ENCODE measurements at places on chromosomes 16 and 17.

- no peak for DNase-seq
Measured at GRCh38 chr17:31275116-31275515, 21.9 kb downstream of the OMG start.

GRCh38 chr17:19013806-19014627 is 9.5 kb upstream of the FAM83G start:
- DNase-seq, result no peak

DNA sequence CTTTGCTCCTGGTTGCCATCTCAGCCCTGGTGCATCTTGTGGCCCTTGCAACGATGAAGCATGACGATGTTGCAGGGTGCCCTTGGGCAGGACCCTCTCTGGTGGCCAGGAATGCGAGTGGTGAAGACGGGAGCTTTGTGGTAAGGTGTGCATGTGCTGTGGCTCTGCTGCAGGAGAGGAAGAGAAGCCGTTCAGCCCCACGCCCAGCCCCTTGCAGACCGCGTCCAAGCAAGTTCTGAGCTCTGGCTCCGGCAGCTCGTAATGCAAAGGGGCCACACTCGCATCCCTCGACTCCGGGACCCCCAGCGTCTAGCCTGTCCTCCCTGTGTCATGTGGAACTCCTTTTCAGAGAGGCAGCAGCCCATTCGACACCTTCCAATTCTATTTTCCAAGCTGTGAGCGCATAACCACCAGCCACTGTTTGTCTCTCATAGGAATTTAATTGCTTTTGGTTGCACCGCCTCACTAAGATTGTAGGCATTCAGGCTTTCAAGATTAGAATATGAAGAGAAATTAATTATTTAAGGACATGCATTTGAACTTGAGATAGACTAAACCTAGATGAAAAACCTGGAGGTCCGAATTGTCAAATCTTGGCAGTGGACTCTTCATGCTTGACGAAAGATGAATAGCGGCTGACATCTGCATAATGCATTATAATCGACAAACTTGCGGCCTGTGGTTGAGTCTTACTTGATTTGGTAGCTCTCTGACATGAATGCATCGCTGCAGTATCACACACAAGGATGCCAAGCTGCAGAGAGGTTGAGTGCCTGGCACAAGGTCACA is 21.1 kb upstream of the KCNG4 start:
- no peak for DNase-seq

GRCh38 chr16:56183266-56183665 is 8.0 kb upstream of the GNAO1 start:
- no peak for DNase-seq

GRCh38 chr16:12271006-12271405 is 294.5 kb downstream of the SNX29 start:
- no peak for DNase-seq

DNA sequence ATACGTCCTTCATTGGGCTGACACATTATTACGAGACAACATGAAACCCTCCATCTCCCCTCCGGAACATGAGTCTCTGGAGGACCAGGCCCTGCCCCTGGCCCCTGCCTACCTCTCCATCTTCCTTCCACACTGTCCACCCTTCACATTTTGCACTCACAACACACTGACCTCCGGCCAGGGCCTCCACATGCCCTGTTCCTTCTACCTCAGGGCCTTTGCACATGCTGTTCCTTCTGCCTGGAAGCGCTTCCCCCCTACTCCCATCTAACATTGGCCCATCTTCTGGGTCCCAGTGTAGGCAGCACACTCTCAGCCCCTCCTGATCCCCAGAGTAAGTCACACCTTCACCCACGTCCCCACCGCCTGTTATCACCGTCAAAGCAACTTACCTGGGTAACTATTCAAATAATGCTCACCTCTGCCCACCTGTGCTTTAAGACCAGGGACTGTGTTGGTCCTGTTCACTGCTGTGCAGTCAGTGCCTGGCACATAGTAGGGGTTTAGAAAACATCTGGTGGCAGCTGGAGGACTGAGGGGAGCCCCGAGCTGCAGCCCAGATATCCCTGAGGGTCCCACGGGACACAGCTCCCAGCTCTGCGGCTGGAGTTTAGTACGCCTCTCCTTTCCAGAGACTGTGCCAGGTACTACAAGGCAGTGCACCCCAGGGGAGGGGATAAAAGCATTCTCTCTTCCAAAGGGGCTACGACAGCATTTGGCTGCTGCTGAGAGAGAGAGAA is 27.2 kb downstream of the RPH3AL start:
- no peak for DNase-seq

GRCh38 chr16:73527187-73527586 is 479.3 kb upstream of the ZFHX3 start:
- DNase-seq, result no peak

- DNase-seq, result peak; percentile 65
Measured at GRCh38 chr17:81498953-81499600, 13.5 kb downstream of the ACTG1 start.

GRCh38 chr17:43548689-43549379 is 2.7 kb upstream of the ETV4 start:
- no peak for DNase-seq

DNA sequence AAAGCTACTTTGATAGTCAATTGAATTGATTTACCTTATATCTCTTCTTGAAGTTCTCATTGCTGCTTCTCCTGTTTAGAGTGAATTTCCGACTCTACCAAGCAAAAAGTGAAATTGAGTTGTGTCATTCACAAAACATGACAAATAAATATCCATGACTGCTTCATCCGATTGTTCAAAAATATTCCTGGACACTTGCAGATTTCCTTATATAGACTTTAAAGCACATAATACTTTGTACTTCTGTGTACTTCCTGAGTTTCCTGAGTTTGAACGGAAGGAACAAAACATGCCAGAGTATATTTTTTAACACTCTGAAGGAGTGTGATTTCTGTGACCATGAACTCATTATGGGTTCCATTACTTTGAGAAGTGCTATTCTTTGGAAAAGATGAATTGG is 20.5 kb upstream of the VAT1L start:
- DNase-seq, result no peak

DNA sequence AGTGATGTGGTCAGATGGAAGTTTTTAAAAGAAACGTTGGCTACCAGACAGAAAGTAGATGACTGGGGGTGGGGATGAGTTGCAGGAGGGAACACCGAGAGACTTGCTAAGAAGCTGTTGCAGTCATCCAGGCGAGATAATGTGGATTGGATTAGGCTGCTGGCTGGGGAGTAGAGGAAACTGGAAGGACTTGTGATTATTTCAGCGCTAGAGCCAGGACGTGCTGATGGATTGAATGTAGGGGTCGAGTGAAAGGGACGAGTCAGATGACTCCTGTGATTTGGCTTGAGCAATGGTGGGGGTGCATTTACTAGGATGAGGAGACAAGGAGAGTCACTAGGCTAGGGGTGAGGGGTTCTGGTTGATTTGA is 88.5 kb downstream of the CLEC16A start:
- DNase-seq, result no peak

GRCh38 chr17:7478276-7479212 is 887 bp downstream of the ZBTB4 start:
- peak; percentile 78 for DNase-seq

DNA sequence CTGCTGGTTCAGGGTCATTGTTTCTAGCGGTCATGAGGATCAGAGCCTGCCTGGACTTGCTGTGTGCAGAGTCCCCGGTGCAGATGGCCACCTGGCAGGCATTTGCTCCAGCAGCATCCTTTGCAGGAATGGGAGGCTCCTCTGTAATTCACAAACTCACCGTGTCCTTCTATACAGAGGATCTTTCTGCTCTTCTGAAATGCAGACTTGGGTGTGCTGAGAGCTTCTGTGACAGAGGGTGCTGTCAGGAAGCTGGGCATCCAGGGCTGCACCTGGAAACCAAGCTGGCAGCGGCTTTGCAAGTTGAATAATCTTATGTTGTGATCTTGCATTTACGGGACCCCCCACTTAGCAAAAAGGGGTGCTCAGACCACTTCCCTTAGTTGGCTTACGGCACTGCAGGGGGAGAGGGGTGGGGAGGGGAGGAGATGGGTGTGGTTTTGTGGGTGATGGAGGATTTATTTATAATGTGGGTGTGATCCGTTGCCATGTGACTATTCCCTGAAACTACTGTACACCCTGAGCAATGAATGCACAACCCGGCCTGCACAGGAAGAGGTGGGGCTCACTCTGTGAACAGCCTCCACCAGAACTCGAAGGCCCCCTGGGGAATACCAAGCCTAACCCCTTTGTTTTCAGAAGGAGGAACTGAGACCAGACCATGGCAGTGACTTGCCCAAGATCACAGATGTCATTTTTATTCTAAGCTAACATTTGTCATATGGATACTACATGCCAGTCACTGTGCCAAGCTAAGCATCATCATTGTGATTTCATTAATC is 178.3 kb downstream of the PRKCB start:
- DNase-seq, result no peak

DNA sequence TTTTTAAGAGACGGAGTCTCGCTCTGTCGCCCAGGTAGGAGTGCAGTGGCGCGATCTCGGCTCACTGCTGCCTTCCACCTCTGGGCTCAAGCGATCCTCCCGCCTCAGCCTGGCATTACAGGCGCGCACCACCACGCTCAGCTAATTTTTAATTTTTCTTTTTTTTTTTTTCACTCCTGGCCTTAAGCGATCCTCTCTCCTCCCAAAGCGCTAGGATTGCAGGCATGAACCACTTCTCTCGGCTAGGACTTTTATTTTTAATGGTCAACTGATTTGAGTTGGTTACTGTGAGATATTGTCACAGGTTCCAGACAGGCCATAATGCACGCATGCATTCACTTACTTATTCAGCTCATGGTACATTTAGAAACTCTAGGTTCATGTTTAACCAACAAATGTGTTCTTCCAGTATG is 888 bp downstream of the PIGW start:
- DNase-seq, result no peak

- DNase-seq, result no peak
Measured at GRCh38 chr17:75392559-75392958, 12.9 kb downstream of the GRB2 start.

- no peak for DNase-seq
Measured at GRCh38 chr16:70437582-70438557, 1.0 kb downstream of the ST3GAL2 start.

- DNase-seq, result no peak
Measured at GRCh38 chr16:11417487-11417886, 72.2 kb downstream of the RMI2 start.

DNA sequence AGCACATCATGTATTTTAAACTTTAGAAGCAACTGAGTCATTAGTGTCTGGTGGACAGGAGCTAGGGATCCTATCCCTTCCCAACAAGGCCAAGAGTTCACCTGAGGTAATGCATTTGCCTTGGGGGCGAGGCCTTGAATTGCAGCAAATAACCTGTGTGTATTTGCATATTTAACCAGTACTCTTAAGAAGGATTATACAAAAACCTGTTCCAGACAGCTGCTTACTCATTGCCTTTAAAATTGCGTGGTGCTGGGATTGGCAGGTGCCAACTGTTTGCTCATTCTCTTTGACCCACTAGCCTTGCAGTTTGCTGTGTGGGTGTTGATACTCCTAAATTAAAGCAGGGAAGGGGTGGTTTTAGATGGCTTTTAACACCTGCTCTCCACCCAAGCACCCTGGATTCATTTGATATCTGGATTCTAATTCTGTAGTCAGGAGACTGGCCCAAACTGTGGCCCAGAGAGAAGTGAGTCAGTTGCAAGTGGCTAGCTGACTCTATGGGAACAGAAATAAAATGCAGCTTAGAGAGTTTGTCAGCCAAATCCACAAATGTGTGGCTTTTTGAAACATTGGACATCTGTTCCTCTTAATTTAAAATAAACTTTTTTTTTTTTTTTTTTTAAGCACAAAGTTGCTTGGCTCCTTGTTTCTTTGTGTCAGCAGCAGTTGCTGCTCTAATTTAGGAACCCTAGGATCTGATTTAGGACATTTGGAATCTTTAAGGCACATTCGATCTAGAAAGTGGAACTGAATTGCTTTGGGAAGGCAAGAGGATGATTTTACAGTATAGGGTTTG is 46.9 kb downstream of the TUBD1 start:
- no peak for DNase-seq

GRCh38 chr16:87458424-87458915 is 34.4 kb downstream of the ZCCHC14 start:
- no peak for DNase-seq

DNA sequence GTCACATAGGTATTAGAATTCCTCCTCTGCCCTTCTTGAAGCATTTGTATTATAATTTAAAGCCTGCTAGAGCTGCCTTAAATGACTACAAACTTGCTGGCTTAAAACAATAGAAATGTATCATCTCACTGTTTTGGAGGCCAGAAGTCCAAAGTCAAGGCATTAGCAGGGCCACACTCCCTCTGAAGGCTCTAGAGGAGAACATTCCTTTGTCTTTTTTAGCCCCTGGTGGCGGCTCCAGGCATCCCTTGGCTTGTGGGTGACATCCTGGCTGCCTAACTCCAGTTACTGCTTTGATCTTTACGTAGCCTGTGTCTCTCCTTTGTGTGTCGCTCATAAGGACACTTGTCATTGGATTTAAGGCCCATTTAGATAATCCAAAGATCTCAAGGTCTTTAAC is 186.6 kb upstream of the SALL1 start:
- no peak for DNase-seq

- DNase-seq, result no peak
Measured at GRCh38 chr16:80894091-80894490, 89.7 kb upstream of the CDYL2 start.

DNA sequence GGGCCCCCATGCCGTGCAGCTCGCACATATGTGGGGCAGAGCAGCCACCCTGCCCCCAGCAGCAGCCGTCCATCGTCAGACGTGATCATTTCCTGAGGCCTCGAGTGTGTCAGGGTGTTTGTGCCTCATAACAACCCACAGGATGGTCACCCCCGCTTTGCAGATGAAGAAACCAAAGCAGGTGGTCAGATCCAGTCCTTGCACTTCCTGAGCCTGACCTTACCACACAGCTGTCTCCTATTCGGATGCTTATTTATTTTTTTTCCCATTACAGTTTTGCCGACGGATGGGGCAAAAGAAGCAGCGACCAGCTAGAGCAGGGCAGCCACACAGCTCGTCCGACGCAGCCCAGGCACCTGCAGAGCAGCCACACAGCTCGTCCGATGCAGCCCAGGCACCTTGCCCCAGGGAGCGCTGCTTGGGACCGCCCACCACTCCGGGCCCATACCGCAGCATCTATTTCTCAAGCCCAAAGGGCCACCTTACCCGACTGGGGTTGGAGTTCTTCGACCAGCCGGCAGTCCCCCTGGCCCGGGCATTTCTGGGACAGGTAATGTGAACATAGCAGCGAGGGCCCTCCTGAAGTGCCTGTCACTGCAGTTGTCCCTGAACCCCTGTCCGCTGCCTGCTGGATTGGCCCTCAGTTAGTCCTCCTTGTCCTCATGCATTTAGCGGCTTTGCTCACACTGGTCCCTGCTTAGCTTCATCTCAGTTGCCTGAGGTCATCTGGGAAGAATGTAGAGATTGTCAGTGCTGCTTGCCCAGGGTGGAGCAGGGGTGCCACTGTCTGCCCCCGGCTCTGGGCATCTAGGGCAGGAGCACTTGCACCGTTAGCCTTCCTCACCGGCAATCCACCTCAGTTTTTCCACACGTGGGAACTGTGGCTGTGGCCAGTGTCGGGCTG is 1.4 kb downstream of the MPG start:
- DNase-seq, result no peak
